CD4-positive, alpha-beta T cell (primary cell): ENCODE measurements at places on chromosomes 13 and 19.

GRCh38 chr19:9535934-9536333, 2.5 kb downstream of the ZNF426 start:
- no peak for DNase-seq

- no peak for DNase-seq
Measured at GRCh38 chr13:98879127-98879520, 98.7 kb downstream of the DOCK9 start.

GRCh38 chr19:6039566-6040225, 61.8 kb upstream of the RANBP3 start:
- DNase-seq: no peak

DNA sequence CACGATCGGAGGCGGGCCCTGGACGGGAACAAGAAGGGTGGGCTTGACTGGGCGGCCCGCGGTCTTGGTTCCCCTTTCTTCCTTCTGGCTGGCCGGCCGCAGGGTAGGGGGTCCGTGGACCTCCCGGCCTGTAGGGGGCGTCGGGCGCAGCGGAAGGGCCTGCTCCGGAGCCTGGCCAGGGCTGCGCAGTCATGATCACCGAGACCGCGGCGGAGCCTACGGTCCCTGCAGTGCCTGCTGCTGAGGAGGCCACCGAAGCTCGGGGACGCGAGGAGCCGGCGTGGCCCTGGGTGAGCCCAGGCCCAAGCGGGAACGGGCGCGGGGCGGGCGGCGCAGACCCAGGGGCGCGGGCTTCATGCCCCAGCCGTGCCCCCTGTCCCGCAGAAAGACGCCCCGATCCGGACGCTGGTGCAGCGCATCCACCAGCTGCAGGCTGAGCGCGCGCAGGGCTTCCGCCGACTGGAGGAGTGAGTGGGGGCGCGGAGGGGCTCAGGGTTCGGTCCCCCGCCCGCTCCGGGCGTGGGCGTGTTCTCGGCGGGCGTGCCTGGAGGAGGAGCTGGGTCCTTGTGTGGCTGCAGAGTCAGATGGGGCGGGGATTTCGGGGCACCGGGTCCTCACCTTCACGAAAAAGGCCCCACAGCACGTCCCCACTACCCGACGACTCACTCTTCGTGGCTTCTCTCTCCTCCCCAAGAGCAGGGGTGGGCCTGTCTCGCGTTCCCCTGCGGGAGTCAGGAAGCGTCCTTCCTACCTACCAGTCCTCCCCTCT, at the start of gene REX1BD:
TSS of gene REX1BD (plus strand) at position 188 of the 769 bp plus-strand sequence. CDS start at position 192, 4 bp downstream.
- peak; percentile 93 for DNase-seq

GRCh38 chr19:45321848-45322247, 827 bp downstream of the CKM start:
- no peak for DNase-seq
